NT2/D1 (cell line): ENCODE measurements at places on chromosomes 12 and 14.

DNA sequence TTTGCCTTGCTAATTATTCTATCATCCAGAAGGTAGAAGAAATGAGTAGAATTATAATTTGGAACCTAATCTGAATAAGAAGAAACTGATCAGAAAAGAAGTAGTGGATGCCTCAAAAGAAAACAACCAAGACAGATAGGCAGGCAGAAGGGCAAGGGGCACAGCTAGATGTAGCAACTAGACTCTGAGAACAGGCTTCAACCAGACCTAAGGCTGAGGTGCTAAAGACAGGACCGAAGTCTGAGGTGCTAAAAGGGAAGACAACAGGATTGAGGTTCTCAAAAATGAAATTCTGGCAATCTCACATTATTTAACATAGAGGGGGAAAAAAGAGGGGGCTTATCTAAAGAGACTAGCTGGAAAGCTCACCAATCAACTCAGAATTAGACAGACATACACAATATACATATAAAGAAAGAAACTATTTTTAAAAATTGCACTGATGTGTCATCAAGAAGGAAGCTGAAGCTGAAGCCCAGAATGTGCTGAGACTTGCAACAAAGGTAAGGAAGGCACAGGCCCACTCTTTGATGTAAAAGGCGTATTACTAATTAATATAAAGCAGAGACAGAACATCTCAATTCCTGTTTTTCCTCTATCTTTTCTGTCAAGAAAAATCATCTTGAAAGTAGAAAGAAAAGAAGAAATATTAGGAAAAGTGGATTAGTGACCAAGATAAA lies 43.8 kb upstream of the CSRNP2 start:
- DNase-seq: no peak

- peak; percentile 49 for DNase-seq
Observed at GRCh38 chr14:54312166-54312801, 84.5 kb upstream of the CDKN3 start.

- DNase-seq: no peak
Observed at GRCh38 chr12:64097366-64098105, 124.6 kb downstream of the KICS2 start.

DNA sequence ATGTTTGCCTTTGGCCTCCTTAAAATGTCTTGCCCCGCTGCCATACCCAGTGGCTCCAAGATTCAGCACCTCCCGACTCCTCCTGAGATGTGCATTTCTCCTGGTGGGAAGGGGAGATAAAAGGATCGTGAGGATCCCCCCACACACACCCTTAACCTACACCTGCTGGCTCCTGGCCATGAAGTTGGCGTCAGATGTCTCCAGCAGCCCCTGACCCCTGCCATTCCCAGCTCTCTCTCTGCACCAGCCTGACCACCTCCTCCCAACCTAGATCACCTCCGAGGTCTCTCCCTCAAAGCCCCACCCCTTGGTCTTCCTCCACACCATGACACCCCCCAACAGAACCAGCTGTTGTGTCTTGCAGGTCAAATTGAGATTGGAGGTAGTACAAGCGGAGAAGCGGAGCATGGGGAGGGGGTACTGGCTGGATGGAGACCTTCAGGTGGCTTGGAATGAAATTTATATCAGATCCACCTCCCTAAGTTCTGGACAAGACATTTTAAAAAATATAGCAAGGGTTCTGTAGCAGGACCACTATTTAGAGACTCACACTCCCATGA lies 151.1 kb upstream of the FKBP4 start:
- DNase-seq: no peak

DNA sequence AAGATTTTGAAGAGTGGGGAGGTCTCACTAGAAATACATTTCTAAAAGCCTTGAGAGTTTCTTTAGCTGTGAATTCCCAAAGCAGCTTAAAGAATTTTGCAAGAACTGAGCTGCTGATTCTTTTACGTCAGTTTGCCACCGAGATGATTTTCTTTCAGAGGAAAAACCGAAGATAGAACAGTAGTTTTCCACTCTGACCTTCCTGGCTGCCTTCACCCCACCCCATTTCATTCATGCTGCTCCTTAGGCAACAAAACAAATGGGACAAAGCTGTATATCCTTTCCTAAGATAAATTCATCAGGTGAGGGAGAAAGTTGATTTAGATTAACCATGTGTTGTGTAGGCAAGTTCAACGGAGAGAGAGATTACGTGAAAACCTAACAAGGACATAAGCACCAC lies 947.0 kb downstream of the GALC start:
- no peak for DNase-seq

- DNase-seq: no peak
Observed at GRCh38 chr14:89384023-89384422, 33.0 kb downstream of the FOXN3 start.

GRCh38 chr14:63276492-63277342 lies 42.0 kb downstream of the GPHB5 start:
- DNase-seq: no peak

- DNase-seq: no peak
Observed at GRCh38 chr12:13716119-13716518, 265.3 kb downstream of the GRIN2B start.

DNA sequence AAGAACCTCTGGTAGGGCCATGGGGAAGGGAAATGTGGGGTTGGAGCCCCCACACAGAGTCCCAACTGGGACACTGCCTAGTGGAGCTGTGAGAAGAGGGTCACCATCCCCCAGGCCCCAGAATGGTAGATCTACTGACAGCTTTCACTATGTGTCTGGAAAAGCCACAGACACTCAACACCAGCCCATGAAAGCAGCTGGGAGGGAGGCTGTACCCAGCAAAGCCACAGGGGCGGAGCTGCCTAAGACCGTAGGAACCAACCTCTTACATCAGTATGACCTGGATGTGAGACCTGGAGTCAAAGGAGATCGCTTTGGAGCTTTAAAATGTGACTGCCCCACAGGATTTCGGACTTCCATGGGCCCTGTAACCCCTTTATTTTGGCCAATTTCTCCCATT lies 97.8 kb downstream of the HMGA2 start:
- DNase-seq: no peak

GRCh38 chr14:69665631-69666030 lies 54.2 kb downstream of the SUSD6 start:
- DNase-seq: no peak

DNA sequence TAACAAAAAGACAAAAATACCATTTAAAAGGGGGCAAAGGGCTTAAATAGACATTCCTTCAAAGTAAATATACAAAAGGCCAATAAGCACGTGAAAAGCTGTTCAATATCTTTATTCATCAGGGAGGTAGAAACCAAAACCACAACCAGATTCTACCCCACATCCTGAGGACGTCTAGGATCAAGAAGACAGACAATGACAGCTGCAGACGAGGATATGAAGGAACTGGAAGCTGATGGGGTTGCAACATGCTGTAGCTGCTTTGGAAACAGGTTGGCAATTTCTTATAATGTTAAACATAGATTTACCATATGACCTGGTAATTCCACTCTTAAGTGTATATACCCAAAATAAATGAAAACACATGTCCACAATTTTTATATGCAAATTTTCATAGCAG lies 85.1 kb upstream of the C14orf180 start:
- no peak for DNase-seq

DNA sequence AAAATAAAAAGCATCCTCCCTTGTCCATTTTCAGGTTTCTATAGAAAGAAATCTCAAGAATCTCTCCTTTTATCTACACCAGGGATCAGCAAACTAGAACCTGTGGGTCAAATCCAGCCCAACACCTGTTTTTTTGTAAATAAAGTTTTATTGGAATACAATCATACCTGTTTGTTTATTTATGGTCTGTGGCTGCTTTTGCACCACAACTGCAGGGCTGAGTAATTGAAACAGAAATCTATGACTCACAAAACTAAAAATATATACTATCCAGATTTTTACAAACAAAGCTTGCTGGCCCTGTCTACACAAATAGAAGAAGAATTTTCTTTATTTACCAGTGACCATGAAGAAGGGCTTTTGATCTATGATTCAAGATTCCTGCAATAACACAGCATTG lies 95.1 kb upstream of the COCH start:
- DNase-seq: no peak

- no peak for DNase-seq
Observed at GRCh38 chr12:123150275-123150743, 581 bp downstream of the PITPNM2 start.

- no peak for DNase-seq
Observed at GRCh38 chr12:79023784-79024183, 159.2 kb downstream of the SYT1 start.

DNA sequence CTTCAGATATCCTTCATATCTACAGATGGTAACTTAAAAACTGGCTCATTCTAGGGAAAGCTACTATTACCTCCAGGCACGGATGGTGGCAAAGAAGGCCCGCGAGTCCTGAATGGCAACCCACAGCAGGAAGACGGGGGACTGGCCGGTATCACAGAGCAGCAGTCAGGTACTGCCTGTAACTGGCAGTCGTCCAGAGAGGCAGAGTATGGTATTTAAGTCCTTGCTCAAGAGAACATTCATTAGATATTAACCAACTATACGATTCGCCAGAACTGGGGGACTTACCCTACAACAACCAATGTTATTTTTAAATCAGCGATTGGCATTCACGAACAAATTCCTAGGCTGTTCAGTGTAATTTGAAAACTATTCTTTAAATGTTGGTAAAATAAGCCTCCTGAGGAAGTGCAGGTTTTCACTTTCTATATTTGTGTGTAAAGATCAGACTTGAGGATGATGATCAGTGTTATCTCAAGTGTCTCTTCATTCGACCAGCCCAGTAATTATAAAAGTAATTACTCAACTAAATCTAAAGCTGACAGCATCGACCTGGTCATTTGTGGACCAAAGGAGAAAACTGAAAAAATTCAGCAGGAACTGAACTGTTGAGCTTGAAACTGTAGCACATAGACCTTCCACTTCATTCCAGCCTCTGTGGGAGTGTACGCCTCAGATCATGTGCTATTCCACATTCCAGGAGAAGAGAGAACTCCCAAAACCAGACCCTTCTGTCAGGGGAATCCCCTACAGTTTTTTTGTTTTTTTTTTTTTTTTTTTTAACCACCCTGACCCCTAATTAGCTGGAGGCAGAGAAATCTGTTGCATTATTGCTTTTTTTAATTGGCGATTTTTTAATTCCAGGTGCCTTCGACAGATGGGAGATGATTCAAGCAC lies 75.6 kb downstream of the ESR2 start:
- no peak for DNase-seq

DNA sequence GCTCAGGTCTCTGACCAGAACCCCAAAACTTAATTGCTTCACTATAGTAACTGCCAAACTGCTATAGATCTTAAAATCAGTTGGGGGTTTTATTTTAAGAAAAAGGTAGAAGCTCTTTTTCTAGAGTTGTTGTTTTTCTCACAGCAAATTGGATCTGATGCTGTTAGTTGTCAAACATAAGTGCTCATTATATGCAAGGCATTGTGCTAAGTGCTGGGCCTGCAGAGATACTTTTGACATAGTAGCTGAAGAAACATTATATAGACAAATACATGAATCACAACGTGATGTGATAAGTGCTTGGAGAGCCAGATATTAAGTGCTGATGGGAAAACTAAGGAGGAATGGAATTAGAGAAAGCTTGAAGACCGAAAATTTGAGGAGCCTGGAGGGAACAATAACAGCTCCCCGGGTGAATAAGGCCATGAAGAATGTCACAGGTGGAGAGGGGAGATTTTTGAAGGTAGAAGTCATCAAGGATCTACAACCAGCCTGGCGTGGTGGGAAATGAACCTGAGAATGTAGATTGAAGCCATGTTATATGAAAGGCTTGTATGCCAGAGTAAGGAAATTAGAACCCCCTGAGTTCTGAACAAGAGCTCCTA lies 126.5 kb downstream of the DYRK2 start:
- no peak for DNase-seq

DNA sequence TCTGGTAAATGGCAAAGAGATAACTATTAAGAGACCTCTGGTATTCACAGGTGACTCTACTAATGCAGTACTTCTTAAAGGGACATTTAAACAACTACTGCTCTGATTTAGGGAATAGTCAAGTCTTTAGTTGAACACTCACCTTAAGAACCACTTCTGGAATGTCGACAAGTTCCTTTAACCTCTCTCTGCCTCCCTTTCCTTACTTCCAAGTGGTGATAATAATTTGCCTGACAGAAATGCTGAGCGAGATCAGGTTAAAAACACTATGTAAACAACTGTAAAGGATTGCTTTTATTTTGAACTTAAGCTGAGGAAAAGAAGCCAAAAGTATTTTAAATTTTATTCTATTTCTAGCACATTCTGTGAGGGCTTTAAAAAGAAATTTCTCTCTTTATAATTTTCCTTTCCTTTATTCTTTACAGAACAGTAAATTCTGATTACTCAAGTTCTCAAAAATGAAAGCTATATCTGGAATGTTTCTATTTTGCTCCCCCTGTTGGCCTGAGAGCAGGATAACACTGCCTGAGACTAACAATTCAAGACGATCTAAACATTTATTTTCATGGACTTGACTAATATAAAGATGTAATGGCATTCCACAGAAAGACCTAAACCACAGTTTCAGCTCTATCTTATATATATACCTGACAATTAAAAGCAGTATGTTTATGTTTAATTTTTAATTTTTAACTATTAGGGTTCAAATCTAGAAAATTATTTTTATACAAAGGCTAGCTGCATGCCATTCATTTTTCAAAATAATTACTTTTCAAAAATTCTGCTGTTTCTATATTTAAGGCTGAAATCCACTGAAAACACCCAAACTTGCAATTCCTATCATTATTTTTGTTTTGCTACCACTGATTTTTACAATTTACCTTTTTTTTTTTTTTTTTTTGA lies 29.2 kb downstream of the ZCCHC8 start:
- peak; percentile 36 for DNase-seq

DNA sequence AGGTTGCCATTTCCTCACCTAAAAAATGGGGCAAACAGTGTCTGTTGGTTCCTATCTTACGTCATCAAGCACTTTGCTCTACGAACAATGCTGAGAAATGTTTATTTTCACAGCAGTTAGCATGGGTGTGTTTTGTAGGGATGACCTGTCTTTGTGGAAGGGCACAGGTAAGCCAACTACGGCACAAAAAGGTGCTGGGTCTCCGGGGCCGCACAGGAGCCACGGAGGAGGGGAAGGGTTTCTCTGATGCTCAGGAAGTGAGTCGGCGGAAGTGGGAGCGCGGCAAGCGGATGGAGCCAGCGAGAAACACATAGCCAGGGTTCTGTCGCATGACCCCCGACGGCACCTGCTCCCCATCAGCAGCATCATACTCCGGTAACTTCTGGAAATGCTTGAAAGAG lies 65.6 kb upstream of the TCL1B start:
- no peak for DNase-seq

DNA sequence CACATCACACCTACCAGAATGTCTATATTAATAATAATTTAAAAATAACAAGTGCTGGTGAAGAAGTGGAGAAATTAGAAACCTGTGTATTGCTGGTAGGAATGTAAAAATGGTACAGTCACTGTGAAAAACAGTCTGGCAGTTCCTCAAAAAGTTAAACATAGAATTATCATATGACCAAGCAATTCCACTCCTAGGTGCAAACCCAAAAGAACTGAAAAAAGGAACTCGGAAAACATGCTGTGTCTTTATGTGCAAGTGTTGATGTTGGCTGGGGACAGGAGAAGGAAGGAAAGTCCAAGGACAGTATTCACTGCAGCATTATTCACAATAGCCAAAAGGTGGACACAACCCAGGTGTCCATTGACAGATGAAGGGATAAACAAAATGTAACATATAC lies 146.5 kb downstream of the TTC7B start:
- DNase-seq: no peak

GRCh38 chr12:109178532-109178931 lies 62.1 kb downstream of the ACACB start:
- DNase-seq: peak; percentile 23

GRCh38 chr12:68587448-68587873 lies 23.2 kb upstream of the RAP1B start:
- DNase-seq: no peak

- DNase-seq: no peak
Observed at GRCh38 chr14:102580550-102581110, 11.8 kb upstream of the RCOR1 start.

GRCh38 chr14:83208341-83208740 lies 1674.7 kb upstream of the SEL1L start:
- peak; percentile 6 for DNase-seq
